ENCODE measurements at places on chromosomes 6 and 20. TPM values are rescaled to one million over a fixed set of nuclear protein-coding genes. Genes with fewer than 3 reads are reported as not detected.

- H3K4me3 ChIP-seq = no peak overlapping the region
- H3K27me3 ChIP-seq = no peaks in the 10 kb centered on the region
- peaks cover 6% of the 10 kb centered on the region for H3K4me1 ChIP-seq
These were observed 49.1 kb downstream of the TTI1 start for GRCh38 chr20:37984018-37984785.

GRCh38 chr6:104633125-104633524 lies 226.6 kb downstream of the HACE1 start:
- H3K27me3 ChIP-seq = no peaks in the 10 kb centered on the region
- H3K27ac ChIP-seq = no peak overlapping the region
- no peaks in the 10 kb centered on the region for H3K4me1 ChIP-seq
- H3K36me3 ChIP-seq = no peaks in the 10 kb centered on the region

The RNF39 gene
- total RNA-seq = not detected

DNA sequence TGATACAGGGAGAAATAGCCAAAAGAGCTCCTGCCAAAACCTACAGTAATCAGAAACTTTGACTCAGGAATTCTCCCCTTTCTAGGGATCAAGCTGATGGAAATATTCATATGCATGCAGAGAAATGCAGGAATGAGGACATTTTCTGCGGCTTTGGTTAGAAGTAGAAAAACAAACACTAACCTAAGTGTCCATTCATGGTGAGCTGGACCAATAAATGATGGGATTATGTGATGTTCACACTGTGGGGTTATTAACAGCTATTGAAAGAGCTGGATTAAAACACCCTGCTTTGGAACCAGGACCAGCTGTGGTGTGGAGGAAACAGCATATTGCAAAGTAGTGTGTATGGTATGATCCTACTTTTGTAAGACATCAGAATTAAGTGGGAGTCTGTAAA lies 143.1 kb downstream of the SYCP2 start:
- H3K27me3 ChIP-seq = no peaks in the 10 kb centered on the region
- H3K36me3 ChIP-seq = no peaks in the 10 kb centered on the region
- DNase-seq = no peak
- H3K4me1 ChIP-seq = no peaks in the 10 kb centered on the region
- no peak overlapping the region for H3K4me3 ChIP-seq
- no peak overlapping the region for H3K27ac ChIP-seq

GRCh38 chr20:63438121-63438520 lies 34.3 kb downstream of the KCNQ2 start:
- H3K4me3 ChIP-seq = no peak overlapping the region
- no peaks in the 10 kb centered on the region for H3K36me3 ChIP-seq
- H3K27me3 ChIP-seq = no peaks in the 10 kb centered on the region
- DNase-seq = no peak
- H3K27ac ChIP-seq = no peak overlapping the region
- no peaks in the 10 kb centered on the region for H3K4me1 ChIP-seq

- no peaks in the 10 kb centered on the region for H3K27me3 ChIP-seq
- H3K4me3 ChIP-seq = no peak overlapping the region
- no peaks in the 10 kb centered on the region for H3K4me1 ChIP-seq
- H3K27ac ChIP-seq = no peak overlapping the region
These were observed 32.8 kb downstream of the DYNLT1 start for GRCh38 chr6:158611541-158612370.

DNA sequence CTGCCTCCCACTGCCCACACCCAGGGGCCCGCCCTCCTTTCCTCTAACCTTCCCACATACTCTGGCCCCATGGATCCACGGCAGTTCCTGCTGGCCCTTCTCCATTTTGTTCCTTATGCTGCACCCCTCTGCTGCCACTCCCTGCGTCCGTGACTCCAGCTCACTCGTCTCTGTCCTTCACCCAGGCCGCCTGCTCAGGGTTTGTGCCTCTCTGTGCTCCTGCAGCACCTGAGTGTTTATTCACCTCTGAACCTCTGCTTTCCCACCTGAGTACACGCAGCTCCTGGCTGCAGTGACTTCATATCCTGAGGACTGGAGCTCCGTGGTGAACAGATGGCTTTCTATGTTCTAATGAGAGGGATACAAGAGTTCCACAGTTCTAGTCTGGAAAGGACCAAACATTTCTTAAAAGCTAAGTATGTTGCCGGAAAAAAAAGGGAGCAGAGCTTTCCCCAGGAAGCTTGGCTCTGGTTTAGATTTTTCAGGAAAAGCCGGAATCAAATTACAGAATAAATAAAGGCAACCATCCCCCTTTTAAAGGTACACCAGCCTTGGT lies 1.5 kb upstream of the GNRH2 start:
- H3K36me3 ChIP-seq = no peaks in the 10 kb centered on the region
- peak overlapping the region; percentile 50 for H3K27ac ChIP-seq
- no peaks in the 10 kb centered on the region for H3K27me3 ChIP-seq
- H3K4me3 ChIP-seq = no peak overlapping the region
- DNase-seq = no peak

The LYRM4 gene
- total RNA-seq = 23.9 TPM

GRCh38 chr6:2147261-2147660 lies 98.1 kb downstream of the GMDS start:
- no peak overlapping the region for H3K27ac ChIP-seq
- no peaks in the 10 kb centered on the region for H3K36me3 ChIP-seq
- H3K4me1 ChIP-seq = peaks cover 4% of the 10 kb centered on the region
- DNase-seq = no peak
- H3K4me3 ChIP-seq = no peak overlapping the region

- no peaks in the 10 kb centered on the region for H3K27me3 ChIP-seq
- no peaks in the 10 kb centered on the region for H3K4me1 ChIP-seq
These were observed 503 bp downstream of the PPDPF start for GRCh38 chr20:63520934-63521601.

- no peak for DNase-seq
- no peak overlapping the region for H3K27ac ChIP-seq
- no peaks in the 10 kb centered on the region for H3K27me3 ChIP-seq
- no peaks in the 10 kb centered on the region for H3K36me3 ChIP-seq
- peaks cover 4% of the 10 kb centered on the region for H3K4me1 ChIP-seq
These were observed 26.8 kb downstream of the MAPK14 start for GRCh38 chr6:36054415-36054814.

The FAXC gene
- total RNA-seq = 3.8 TPM

DNA sequence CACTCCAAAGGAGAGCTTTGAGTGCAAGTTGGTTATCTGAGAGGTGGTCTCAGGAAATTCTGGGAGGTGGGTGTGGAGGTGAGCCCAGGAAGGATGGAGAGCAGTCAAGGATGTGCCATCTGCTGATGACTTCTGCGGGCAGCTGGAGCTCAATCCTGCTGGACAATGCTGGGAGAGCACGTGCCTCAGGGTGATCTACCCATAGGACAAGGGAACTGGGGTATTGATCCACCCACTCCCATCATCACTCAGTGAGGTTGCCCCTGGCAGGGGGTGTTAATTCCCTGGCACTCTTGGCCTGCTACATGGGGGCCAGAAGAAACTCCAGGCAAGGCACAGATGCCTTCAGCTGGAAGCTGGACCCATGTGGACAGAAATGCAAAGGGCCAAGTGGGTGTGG lies 7.1 kb upstream of the ZBP1 start:
- H3K4me1 ChIP-seq = no peaks in the 10 kb centered on the region
- H3K27me3 ChIP-seq = no peaks in the 10 kb centered on the region
- no peak overlapping the region for H3K27ac ChIP-seq
- no peak overlapping the region for H3K4me3 ChIP-seq

The KCNK17 gene
- 10.4 TPM for total RNA-seq

DNA sequence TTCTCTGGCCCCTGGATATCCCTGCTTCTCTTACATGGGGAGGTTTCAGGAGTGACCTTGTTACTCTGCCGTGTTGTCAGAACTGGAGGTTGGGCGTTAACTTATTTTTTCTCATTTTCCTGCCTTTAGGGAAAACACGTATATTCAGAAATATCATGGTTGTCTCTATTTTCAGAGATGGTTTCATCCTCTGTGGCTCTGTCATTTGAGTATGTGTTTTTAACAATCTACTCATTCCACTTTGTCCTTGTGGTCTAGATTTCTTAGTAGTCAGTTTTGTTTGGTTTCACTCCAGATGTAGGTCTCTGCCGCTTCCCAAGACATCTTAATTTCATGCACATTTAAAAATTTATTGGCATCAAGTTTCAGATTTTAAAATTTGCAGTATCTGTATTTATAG lies 45.9 kb downstream of the KCNS1 start:
- DNase-seq = no peak
- no peaks in the 10 kb centered on the region for H3K27me3 ChIP-seq
- peaks cover 2% of the 10 kb centered on the region for H3K4me1 ChIP-seq
- H3K27ac ChIP-seq = no peak overlapping the region
- no peak overlapping the region for H3K4me3 ChIP-seq

DNA sequence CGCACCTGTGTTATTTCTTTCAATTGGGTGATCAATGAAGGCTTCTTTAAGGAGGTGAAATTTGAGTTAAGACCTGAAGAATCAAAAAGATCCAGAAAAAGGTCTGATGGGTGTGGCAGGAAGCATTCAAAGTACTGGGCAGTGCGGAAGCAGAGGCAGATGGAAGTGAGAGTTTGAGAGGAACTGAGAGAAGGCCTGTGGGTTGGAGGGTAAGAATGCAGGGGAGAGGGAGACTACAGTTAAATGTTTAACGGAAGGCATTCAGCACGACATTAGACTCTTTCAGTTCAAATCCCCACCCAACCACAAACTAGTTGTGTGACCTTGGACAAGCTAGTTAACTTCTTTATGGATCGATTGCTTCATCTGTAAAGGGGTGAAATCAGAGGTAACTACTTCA lies 50.5 kb upstream of the GCM1 start:
- H3K36me3 ChIP-seq = no peaks in the 10 kb centered on the region
- H3K4me1 ChIP-seq = no peaks in the 10 kb centered on the region
- no peak for DNase-seq
- H3K27ac ChIP-seq = no peak overlapping the region
- H3K27me3 ChIP-seq = no peaks in the 10 kb centered on the region

- no peak for DNase-seq
- no peaks in the 10 kb centered on the region for H3K4me1 ChIP-seq
- H3K36me3 ChIP-seq = no peaks in the 10 kb centered on the region
- H3K27me3 ChIP-seq = no peaks in the 10 kb centered on the region
- no peak overlapping the region for H3K27ac ChIP-seq
These were observed 118.3 kb downstream of the SLC23A2 start for GRCh38 chr20:4883051-4883450.

Measured in aorta (tissue), 5 donors.